ENCODE measurements at places on chromosomes 7 and 10. TPM values are rescaled to one million over a fixed set of nuclear protein-coding genes. Genes with fewer than 3 reads are reported as not detected.

The ZNF32 gene
- total RNA-seq = 31.6 TPM

DNA sequence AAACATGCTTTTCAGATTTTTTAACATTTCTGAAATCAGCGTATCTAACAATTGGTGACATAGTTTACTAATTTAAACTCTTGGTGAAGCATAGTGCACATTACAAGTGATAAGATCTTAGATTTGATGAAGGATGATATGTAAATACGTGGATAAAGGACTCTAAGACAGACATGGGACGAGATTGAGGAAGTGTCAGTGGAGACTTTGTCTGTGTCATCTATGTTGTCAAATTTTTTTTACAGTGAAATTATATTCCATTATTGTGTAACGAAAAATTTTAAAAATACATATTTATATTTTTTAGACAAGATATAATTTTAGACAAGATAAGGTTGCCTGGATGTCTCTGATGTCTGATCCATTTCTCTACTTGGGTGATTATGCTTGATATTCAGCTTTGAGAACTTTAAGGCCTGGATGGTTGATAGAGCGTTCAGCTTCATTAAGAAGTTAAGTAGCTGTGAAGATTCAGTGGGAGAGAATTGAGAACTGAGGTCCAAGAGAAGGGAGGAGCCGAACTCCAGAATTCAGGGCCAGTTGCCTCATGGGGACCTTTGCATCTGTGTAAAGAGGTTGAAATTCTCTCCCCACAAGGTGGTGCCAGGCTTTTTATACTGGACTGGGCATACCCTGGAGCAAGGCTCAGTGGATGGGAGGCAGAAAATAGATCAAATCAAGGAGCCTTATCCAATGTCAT is 62.7 kb downstream of the KAT6B start:
- no peak for DNase-seq

DNA sequence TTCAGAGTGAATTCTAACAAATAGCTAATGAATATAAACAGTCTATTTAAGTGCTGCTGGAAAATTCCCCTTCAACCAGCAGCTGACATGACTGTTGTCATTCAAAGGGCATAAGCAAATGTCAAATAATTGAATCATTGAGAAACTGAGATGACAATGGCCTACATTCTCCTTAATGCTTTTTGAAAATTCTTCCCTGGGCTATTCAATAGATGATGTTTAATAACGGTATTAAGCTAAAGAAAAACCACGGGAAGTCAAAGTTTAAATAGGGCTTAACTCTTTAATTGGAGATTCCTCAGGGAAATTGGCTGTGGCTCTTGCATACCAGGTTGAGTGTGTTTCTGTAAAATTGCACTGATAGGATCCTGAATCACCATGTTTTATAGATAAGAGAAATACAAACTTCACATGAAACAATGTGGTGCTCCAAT is 77.0 kb downstream of the ARL4A start:
- DNase-seq = no peak

GRCh38 chr10:12703813-12704212 is 297.7 kb downstream of the CCDC3 start:
- no peak for DNase-seq

DNA sequence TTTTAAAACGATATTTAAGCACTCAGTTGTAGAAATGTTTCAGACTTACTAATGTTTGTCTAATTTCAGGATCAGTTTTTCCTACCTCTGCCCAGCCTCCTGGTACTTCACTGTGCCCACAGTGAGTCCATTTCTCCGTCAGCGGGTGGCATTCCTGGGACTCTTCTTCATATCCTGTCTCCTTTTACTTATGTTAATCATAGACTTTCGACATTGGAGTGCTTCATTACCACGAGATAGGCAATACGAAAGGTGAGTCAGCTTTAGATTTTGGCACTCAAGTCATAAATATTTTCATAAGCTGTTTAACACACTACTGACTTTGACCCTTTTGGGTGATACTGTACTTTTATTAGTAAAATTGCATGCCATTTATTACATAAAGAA is 2.1 kb downstream of the ENTPD7 start:
- no peak for DNase-seq

DNA sequence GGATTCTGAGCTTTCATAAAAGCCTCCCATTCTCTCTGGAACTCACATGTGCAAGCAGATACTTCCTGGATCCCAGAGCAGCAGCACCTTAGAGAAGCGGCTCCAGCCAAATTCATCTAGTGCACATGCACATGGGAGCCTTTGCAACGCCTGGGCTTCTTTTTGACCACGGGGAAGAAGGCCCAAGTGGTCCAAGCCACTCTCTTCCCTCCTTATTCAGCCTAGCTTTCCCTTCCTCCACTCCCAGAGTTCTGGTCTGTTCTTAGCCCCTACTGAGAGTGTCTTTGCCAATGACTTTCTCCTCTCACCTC is 118.7 kb downstream of the ZNF365 start:
- no peak for DNase-seq

Measured in aorta (tissue), 5 donors.